Lower lobe of right lung (tissue), 2 donors: ENCODE measurements at places on chromosomes 5 and 9. TPM values are rescaled to one million over a fixed set of nuclear protein-coding genes. Genes with fewer than 3 reads are reported as not detected.

DNA sequence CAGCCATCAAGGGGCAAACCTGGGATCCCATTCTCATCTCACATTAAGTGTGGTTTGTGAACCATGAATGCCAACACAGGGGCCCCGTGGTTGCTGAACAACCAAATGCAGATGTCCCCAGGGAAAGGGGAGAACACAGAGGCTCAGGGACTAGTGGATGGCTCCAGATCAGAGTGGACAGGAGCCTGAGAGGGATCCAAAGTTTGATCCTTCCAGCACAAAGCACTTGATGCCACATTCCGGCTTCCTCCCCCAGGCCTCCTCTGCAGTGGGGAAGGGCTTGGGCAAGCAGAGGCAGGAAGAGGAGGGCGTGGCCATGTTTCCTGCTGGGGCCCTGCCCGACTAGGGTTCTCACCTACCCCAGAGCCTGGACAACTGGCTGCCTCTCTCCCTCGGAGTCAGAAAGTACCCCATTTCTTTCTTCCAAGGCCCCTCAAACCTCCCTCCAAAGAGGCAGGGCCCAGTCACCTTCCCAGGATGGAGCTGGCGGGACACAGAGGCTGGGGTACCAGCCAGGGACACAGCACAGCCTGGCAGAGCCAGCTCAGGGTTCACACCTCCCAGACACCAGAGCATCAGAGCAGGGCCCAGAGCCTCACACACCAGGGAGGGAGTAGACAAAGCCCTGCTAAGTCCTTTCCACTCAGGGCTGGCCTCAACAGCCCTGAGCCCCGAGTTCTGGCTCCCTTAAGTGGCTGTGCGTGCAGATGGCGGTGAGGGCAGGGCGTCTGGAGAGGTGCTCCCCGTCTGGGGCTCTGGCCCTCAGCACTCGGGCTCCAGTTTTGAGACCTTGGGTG is 4.3 kb upstream of the RNF44 start:
- DNase-seq: peak; percentile 85

- no peak for DNase-seq
These were observed 196.2 kb downstream of the SLCO4C1 start for GRCh38 chr5:102099766-102100331.

DNA sequence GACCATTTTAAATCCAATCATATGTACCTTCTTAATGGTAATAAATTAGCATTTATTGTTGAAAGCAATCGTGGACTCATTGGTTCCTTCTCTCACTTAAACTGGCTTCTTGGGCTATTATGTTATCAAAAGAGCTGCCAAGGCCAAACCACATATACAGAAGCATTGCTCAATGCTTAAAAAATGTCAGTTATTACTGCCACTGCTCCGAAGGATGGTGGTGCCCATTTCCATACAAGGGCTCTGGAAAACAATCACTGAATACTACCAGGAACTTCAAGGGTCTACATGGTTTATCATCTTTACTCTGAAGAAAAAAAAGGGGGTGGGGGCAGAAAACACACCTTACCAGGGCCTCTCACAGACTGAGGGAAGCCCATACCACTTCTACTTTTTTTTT is 104.3 kb downstream of the GNAQ start:
- no peak for DNase-seq

DNA sequence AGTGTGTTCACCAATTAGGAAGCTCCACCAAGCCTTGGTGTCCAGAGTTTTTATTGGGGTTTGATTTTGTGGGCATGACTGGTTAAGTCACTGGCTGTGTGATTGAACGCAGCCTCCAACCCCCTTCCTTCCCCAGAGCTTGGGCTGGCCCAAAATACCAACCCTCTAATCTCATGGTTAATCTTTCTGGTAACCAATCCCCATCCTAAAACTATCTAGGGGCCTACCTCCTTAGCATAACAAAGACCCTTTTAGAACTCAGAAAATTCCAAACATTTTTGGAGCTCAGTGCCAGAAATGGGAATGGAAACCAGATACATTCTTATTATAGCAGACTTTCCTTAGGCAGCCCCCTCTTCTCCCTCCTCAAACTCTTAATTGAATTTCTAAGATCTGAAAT is 35.9 kb upstream of the HRH2 start:
- no peak for DNase-seq

DNA sequence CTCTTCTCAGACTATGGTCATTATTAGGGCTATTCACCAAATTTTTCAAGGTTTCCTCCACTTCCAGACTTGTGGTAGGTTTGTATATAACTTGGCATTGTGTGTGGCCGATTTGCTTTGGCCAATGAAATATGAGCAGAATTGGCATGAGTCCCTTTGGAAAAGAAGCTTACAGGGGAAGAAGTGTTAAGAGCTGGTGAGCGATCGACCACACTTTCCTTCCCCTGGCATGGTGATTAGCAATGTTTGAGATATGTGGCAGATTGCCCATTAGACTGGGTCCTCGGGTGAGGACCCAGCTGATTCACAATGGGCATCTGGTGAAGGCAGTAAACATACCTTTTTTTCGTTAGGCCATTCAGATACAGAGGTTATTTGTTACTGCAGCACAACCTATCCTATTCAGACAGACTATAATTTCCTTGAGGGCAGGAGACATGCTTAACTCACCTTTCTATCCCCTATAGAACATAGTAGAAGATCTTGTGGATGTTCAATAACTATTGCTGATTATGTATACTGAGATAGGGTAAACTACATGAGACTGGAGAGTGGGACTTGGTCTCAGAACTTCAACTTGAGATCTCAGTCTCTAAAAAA is 62.8 kb upstream of the KLF9 start:
- no peak for DNase-seq

Gene ZBTB34
- total RNA-seq: 15.4 TPM

Gene LHX2
- not detected for total RNA-seq
